ENCODE measurements at places on chromosomes 2 and 18.

DNA sequence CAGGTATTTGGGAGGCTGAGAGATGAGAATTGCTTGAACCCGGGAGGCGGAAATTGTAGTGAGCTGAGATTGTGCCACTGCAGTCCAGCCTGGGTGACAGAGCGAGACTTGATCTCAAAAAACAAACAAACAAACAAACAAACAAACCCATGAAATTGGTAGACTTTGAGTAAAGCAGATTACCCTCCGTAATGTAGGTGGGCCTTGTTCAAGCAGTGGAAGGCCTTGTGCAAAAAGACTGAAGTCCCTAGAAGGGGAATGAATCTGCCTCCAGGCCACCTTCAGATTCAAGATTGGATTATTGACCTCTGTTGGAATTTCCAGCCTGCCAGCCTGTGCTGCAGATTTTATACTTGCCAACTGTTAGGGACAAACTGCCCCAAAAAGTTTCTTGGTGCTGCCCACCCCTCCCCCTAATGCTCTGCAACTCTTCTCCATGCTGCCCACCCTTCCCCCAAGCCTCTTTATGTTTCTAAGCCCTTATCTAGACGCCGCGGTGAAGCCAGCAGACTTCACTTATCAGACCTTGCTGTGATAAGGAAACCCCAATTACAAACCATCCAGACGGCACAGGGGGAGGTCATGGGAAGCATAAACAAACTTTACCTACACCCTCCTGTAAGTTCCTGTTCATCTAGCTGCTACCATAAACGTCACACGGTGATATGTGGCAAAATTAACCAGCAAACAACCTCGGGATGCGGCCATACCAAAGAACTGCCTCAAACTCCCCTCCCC is 17.0 kb downstream of the CYP27A1 start:
- peak; percentile 41 for DNase-seq

DNA sequence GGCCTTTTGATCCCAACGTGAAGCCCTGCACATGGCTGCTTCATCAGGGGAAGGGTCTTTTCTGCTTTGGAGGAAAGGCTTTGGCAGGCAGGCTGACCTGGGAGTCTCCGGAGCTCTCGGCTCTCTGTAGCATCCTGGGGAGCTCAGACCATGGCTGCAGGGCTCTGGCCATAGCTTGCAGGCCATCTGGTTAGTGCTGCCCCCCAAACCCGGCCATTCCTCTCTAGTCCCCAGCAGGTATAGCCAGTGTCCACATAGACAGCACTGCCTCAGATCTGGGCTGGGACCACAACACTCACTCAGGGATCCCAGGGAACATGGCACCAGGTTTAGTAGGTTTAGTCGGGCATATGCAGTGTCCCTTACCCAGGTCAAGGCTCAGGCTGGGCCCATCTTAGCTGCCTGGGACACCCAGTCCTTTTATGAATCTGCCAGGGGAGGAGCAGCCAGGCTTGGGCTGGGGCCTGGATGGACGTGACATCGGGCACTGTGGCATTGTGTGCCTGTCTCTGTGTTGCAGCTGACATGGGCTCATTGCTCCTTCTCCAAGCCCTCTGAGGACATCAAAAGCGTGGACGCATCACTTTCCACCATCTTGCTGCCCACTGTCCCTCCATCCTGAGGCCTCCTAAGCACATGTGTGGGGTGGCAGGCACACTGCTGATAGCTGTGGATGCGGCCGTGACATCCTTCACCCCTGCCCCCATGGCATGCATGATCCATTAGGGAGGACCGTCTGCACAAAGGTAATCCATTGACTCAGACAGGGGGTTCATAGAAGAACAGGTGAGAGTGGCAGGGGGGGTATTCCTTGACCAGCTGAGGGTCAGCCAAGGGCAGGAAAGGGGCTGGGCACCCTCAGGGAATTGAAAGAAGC is 19.2 kb upstream of the GPR35 start:
- DNase-seq, result peak; percentile 73

GRCh38 chr2:12412898-12413305 is 303.8 kb upstream of the TRIB2 start:
- DNase-seq, result no peak

GRCh38 chr2:118969734-118970395 is 27.9 kb downstream of the MARCO start:
- DNase-seq, result no peak

DNA sequence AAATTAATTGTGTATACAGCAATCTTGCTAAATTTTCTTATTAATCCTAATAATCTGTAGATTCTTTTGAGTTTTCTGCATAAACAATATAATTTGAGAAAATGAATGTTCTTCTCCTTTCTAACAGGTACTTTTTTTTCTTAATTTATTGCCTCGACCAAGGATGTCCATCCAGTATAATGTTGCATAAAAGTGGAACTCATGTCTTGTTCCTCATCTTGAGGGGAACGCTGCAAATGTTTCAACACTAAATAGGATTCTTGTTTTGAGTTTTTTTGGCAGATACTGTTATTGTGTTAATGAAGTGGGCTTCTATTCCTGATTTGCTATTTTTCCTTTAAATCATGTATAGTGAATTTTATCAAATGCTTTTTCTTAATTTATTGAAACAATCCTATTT is 244.4 kb upstream of the REV1 start:
- DNase-seq, result no peak

GRCh38 chr2:134167015-134167414 is 86.9 kb upstream of the MGAT5 start:
- DNase-seq, result no peak

DNA sequence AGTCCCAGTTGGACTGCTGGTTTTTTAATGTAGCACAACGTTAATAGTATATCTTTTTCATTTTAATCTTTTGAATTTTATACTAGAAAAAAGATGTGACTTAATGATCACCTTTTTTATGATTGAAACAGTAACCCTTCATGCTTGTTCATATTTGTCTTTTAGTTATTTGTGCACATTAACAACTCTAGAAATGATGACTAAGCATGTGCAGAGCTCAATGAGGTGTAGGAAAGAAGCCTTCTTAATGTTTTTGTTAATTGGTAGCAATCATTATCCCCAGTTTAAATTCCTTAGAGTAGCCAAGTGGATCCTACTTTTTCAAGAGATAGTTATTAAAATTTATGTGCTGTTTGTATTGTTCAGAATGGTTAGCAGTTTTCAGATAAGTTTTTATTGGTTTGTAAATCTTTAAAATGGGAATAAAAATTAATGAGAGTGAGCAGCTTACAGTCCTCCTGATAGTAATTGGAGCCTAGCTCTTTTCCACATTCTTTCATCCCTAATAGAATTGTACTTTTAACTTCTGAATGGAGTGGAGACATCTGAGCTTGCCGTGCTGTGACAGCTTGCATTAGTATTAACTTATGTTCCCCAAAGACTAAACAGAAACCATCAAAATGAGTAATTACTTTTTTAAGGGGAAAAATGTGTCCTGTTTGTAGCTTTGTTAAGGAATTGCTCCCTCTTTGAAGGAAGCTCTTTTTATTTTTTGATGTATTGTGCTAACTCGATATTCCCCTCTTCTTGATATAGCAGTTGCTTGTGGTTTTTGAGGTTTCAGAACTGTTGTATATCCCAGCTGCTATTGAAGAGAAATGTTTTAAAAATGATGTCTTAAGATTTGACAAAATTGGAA is 17.3 kb downstream of the PIK3C3 start:
- DNase-seq, result no peak

GRCh38 chr2:75194184-75194868 is 5.0 kb downstream of the TACR1 start:
- no peak for DNase-seq

DNA sequence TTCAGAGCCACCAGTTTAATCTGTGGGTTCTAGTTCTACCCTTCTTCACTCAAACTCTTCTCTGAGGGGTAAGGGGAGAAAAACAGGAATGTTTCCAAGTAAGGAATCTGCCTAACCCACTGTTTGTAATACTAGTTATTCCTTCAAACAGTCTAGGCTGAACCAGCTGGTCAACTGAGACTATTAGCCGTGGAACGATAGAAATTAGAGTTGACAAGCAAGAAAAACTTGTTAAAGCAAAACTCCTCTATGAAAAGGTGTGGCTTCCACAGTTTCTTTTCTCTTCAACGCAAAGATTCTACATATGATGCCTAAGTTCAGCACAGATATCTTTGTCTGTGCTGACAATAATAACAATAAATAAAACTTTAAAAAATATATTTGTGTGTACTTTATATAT is 11.5 kb downstream of the PAIP2B start:
- no peak for DNase-seq

DNA sequence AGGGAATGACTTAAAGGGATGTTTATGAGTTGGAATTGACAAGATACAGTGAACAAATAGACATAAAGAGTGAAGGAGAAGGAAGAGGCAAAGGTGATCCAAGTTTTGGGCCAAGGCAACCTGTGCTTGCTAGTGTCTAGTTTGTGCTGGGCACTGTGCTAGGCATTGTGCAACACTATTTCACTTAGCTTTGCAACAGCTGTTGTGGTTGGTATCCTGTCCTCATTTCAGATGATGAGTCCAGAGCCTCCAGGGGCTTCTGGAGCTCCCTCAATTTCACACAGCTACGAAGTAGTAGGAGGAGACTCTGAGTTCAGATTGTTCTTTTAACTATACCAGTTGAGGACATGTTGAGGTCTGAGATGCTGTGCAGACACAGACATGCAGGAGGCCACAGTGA is 18.1 kb upstream of the LOXHD1 start:
- no peak for DNase-seq

DNA sequence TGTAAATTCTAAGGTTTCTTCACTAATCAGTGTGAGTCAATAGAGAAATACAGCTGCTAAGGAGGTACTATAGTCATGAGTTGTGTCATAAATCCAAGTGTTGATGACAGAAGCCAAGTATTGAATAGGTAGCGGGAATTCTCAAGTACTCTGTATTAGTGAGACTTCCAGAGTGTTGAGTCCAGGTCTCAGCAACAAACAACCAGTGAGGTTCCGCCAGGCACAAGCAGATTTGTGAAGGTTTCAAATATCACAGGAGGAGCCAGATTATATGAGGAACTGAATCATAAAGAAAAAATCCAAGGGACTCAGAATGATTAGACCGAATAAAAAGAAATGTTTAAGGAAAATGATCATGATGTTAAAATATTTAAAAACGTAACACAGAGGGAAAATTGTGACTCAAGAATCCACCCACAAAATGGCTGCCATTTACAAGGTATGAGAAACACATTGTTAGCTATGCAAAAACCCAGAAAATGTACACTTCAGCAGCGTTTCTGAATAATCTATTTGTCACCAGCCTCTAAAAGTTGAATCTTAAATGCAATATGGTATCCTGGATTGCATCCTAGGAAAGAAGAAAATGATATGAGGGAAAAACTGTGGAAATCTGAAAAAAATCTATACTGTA is 27.3 kb upstream of the EVA1A start:
- no peak for DNase-seq

DNA sequence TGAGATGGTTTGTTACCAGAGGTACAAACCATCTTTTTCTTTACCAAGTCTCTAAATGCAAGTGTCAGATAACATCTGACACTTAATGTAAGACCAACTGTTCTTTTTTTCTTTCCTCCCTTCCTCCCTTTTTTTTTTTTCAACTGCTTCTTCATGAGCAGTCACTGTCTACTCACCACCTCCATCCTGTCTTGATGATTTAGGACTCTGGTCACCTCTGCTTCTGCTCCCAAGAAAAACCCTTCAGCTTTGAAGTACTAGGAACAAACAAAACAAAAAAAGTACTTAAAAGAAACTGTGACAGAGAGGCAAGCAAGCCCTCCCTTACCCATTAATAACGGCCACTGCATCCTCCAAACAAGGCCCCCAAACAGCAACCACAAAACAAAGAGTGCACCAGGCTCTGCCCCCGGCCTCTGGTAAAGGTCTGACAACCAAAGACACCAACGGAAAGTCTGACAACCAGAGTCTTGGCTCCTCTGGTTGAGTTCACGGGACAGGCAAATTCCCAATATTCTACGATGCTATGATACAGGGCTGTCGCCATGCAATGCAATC is 141.0 kb downstream of the ARL4C start:
- no peak for DNase-seq

DNA sequence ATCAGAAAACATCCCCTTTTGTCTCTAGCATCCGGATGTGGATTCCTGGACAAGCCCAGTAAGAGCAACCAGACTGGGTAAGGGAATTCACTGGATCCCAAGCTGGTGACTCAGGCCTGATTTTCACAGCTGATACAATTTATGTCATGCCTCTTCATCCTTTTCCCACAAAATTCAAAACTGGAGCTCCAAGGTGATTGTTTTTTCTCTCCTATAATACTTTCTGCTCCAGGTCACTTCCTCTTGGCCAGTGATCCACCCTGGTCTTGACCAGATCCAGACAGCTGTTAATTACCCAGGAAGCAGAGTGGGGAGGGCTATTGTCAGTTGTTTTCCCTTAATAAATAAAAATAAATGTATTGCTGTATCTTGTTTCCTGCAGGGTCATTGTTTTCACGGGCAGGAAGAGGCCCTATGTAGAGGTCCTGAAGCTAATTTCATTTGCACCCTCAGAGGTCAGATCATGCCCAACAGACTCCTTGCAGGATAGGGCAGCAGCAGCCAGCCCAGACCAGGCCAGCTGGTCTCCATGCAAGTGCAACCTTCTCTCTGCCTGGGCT is 57.6 kb downstream of the EVA1A start:
- DNase-seq, result no peak

- DNase-seq, result no peak
Measured at GRCh38 chr2:138244501-138244925, 257.1 kb upstream of the SPOPL start.

DNA sequence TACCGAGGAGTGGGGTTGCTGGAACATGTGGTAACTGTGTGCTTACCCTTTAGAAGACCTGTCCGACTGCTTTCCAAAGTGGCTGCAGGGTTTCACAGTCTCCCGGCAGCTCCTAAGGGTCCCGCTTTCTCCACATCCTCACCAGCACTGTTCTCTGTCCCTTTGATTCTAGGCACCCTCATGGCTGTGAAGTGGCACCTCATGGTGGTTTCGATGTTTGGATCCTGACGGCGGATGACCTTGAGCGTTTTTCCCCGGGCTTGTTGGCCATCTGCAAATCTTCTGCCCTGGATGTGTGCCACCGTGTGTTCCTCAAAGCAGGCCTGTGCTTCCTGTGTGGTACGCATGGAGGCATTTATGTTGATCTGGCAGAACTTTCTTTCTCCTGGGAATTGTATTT is 292.5 kb upstream of the HDAC4 start:
- no peak for DNase-seq

- DNase-seq, result no peak
Measured at GRCh38 chr18:13312515-13312914, 94.0 kb downstream of the LDLRAD4 start.

GRCh38 chr2:23445450-23445868 is 60.5 kb downstream of the KLHL29 start:
- DNase-seq, result no peak

- peak; percentile 40 for DNase-seq
Measured at GRCh38 chr2:211103989-211104388, 547.6 kb downstream of the CPS1 start.

- DNase-seq, result peak; percentile 82
Measured at GRCh38 chr2:88656690-88657089, 29.4 kb upstream of the EIF2AK3 start.

- peak; percentile 86 for DNase-seq
Measured at GRCh38 chr2:234550511-234551107, 53.7 kb upstream of the ARL4C start.

DNA sequence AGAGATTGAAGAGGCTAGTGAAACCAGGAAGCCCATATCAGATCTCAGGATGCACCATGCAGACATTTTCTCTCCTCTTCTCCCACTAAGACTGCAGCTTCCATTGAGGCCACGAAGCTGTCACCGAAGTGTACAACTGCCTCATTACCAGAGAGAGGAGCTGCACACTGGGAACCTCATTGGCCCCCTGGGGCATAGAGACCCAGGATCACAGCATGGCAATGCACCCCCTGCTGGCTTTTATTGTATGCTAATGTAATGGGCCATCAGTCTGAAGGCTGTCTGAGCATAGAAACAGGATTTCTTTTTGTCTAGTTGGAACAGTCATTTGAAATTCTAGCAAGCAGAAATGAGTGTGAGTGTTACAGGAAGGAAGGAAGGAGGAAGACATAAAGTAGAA is 861.6 kb upstream of the CELF4 start:
- no peak for DNase-seq

Data from posterior vena cava (tissue), 2 donors.